Right hindlimb (tissue), 1 donor: ENCODE measurements at places on chromosomes 3 and 15.

GRCh38 chr3:185065059-185065458, 87.8 kb downstream of the C3orf70 start:
- no peak for DNase-seq

GRCh38 chr15:47732248-47732647, 14.9 kb downstream of the SEMA6D start:
- DNase-seq: no peak

GRCh38 chr15:50939911-50940310, 31.4 kb downstream of the AP4E1 start:
- DNase-seq: no peak

- no peak for DNase-seq
These were observed 866.0 kb upstream of the NR2F2 start for GRCh38 chr15:95464509-95464908.

DNA sequence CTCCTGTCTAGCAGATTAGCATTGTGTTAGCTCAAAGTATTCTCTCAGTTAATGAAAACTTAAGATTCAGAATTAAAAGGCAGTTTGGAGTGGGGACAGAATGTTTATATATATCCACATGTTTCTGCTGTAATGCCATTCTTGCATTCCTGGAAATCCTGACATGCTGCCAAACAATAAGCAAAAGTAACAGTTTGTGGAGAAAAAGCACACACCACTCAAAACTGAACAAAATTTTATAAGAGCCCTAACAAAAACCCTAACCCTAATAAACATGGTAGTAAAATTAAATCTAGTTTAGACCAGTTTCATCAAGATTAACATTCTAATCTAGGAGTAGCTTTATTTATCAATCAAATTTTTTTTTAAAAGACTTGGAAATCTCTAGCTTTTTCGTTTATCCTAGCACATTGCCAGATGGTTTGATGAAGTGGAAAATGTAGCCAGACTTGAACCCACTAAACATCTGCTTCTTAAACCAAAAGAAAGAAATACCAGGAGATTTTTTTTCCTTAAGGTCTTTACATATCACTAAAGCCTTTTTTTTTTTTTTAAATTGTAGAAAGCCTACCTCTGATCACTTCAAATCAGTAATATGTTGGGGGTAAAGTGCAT, 3.7 kb downstream of the TCAIM start:
- DNase-seq: no peak

GRCh38 chr3:56125358-56126005, 342.8 kb downstream of the ERC2 start:
- DNase-seq: peak; percentile 41

GRCh38 chr15:101152914-101153313, 98.9 kb downstream of the CHSY1 start:
- no peak for DNase-seq

GRCh38 chr3:7506606-7507180, 645.8 kb downstream of the GRM7 start:
- no peak for DNase-seq

DNA sequence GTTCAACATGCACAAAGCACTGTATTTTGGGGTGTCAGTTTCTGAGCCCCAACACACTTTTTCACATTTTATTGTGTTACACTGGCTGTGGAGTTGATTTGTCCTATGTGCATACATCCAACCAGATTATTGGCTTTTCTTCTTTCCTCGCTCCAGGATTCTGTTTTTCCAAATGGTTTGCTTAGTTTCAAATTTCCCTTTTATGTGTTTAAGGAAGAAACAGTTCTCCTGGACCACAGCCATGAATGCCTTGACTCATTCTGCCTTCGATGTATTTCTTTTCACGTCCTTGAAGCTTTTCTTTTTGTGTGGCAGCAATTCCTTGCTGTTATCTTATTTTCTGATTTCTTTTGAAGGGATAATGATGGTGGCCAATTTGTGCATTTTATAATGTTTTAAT, 53.8 kb downstream of the CACNA2D3 start:
- no peak for DNase-seq

- DNase-seq: no peak
These were observed 33.4 kb downstream of the LDHAL6B start for GRCh38 chr15:59240036-59240435.

GRCh38 chr15:33031324-33031821, 163.1 kb downstream of the FMN1 start:
- no peak for DNase-seq

- DNase-seq: no peak
These were observed 30.2 kb downstream of the ZNF710 start for GRCh38 chr15:90031231-90031791.

DNA sequence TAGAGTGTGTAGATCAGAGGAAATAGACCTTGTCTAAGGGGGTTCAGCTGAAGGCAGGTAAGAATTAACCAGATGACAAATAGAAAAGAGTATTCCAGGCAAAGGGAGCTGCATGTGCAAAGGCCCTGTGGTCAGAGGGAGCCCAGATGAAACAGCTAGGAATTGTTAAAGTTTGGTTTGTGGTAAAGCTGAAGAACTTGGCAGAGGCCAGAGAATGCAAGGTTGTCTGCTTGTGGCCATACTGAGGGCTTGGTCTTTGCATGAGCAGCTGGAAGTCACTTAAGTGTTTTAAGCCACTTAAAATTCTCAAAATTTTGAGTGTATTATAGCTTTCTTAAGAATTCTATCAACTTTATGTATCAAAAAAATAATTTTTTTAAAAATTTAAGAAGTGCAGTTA, 116.5 kb downstream of the NEK10 start:
- DNase-seq: no peak

DNA sequence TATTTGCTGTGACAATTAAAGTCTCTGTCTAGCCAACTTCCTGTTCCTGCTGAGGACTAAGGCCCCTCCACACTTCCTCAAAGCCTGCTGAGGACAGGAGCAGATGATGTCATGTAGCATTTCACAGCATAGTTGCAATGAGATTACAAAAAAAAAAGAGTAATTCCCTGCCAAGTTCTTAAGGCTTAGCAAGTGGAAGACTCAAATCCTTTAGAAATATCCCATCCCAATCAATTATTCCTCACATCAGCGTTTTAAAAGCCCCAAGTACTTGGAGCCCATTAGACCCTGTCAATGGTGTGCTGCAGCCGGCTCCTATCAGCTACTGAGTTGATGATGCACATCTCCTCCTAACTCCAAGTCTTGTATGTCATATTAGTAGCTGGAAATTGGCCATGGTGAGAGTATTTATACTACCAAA, 51.7 kb downstream of the TRANK1 start:
- DNase-seq: peak; percentile 37

- DNase-seq: no peak
These were observed 12.6 kb upstream of the PLCL2 start for GRCh38 chr3:16871915-16872842.

GRCh38 chr3:184099806-184100686, 3.2 kb downstream of the HTR3E start:
- DNase-seq: no peak

GRCh38 chr3:120144267-120144666, 50.0 kb upstream of the GSK3B start:
- no peak for DNase-seq

- no peak for DNase-seq
These were observed 220.9 kb upstream of the ICE2 start for GRCh38 chr15:60699845-60700244.

GRCh38 chr3:171099911-171100310, 73.4 kb upstream of the SLC2A2 start:
- DNase-seq: no peak

DNA sequence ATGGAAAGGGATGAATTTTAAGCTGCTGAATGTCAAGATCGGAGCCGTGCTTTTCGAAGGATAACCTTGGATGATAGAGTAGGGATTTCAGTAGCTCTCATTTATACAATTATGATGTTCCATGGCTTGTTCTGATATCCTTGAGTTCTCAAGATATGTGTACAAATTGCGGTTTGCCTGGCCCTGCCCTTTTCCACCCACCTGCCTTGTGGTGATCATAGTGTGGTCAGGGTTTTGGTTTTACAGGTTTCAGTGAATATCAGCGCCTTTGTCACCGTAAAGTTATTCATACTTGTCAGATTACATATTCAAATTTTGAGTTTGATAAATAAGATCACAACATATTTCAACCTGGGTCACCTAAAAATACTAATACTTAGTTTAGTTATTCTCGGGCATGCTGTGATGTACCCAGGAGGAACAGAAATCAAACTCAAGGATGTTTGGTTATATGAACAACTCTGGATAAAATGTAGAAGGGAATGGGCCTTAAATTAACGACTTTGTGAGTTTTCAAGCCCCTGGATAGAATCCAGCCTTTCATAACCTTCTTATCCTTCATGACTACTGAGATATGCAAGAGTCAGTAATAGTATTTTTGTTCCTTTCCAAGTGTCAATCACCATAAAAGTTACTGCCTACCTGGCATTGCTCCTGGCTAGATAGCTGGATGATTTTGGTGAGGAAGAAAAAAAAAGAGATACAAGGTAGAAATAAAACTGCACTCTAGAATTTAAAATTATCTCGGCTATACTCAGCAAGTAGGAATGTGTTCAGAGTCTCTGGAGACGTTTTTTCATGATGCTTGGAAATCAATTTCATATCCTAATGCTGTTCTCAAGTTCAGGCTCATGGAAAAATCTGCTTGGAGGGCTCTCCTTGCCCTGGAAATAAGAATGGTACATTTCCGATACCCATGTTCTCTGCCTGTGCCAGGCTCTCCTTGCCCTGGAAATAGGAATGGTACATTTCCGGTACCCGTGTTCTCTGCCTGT, 209.2 kb upstream of the TPRG1 start:
- no peak for DNase-seq

DNA sequence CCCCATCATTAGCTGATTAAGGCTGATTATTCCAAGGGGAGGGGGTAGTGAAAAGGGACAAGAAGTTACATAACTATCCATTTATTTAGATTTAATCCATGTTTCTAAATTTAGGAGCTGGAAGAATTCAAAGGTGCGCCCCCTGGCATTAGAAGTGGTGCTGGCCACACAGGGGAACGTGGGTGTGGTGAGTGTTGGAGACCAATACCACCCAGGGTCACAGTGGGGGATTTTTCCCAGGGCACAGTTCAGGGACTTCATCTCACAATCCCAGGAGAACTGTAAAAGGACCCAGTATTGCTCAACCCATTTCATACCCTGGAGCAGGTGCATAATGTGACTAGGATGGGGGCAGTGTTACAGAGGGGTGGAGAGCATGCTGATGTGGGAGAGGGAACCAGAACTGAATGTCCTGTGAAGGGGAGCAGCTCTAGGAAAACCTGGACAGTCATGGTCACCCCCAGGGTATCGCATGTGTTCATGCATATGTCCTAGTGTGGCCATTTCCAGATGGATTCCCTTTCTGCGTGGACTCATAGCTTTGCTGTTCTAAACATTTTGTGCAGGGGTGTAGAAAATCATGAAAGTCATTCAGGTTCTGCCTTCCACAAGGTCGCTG, 110.3 kb downstream of the LSM3 start:
- DNase-seq: no peak

GRCh38 chr15:96327155-96327741, 3.3 kb upstream of the NR2F2 start:
- DNase-seq: peak; percentile 49

GRCh38 chr3:141253326-141253725, 21.7 kb downstream of the PXYLP1 start:
- DNase-seq: no peak

- peak; percentile 39 for DNase-seq
These were observed 102.9 kb upstream of the RAD18 start for GRCh38 chr3:9066141-9066540.

- no peak for DNase-seq
These were observed 21.5 kb downstream of the ULK4 start for GRCh38 chr3:41940393-41940792.

- DNase-seq: no peak
These were observed 20.7 kb upstream of the TIMP4 start for GRCh38 chr3:12179441-12179840.

- no peak for DNase-seq
These were observed 30.0 kb upstream of the ZNF280D start for GRCh38 chr15:56763141-56763895.

- DNase-seq: no peak
These were observed 67.5 kb upstream of the AKAP13 start for GRCh38 chr15:85312929-85313331.

- no peak for DNase-seq
These were observed 106.1 kb downstream of the EOMES start for GRCh38 chr3:27616031-27616430.

GRCh38 chr3:79461129-79461792, 306.5 kb downstream of the ROBO1 start:
- no peak for DNase-seq

- no peak for DNase-seq
These were observed 36.4 kb upstream of the DNAJC13 start for GRCh38 chr3:132380920-132381319.

- peak; percentile 41 for DNase-seq
These were observed 16.7 kb upstream of the CMTM7 start for GRCh38 chr3:32374788-32375595.

- no peak for DNase-seq
These were observed 880 bp downstream of the PPP4R2 start for GRCh38 chr3:72997421-72997961.

- DNase-seq: no peak
These were observed 9.1 kb upstream of the NEK10 start for GRCh38 chr3:27378331-27378730.

DNA sequence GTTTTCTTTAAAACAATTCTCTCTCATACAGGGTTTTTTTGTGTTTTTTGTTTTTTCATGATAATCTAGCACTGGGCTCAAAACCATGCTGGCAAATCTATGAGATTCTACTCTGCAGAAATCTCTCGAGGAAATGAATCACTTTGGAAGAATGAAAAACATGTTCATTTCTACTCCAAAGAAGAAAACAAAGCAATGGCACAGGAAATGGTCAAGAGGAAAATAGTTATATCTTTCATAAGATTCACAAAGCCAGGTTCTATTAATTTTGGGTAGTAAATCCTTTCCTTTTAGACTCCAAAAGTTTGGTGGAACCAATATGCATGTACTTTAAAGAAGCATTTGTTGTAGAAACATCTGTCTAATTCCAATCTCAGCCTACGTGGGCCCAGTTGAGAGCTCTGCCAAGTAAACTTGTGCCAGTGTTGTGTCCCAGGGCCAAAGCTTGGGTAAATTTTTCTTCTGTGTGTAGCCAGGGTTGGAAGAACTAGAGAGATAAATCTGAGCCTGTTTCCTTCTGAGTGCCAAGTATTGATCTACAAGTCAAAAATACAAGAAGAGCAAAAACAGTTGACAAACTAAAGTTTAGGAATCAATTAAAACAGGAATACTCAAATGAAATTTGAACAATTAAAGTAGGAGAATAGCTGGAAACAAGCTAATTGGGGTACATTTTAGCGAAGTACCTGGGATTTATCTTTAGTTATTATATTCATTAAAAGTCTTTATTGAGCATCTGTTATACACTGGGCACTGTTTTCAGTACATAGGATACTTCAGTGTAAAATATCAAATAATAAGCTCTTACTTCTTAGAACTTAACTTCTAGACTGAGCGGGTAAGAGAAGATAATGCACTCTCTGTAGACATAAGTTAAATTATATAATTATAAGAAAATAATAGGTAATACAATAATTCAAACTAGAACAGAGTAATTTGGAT, 657.5 kb upstream of the NECTIN3 start:
- peak; percentile 27 for DNase-seq

- no peak for DNase-seq
These were observed 16.1 kb upstream of the CTXND1 start for GRCh38 chr15:80268101-80268500.

GRCh38 chr3:108006881-108007331, 83.9 kb downstream of the CD47 start:
- DNase-seq: peak; percentile 71
